ENCODE measurements at places on chromosomes 12 and 14.

GRCh38 chr12:108325549-108325948 is 13.6 kb downstream of the CMKLR1 start:
- no peak for DNase-seq

GRCh38 chr14:68611599-68611998 is 181.3 kb downstream of the ZFP36L1 start:
- DNase-seq = no peak

DNA sequence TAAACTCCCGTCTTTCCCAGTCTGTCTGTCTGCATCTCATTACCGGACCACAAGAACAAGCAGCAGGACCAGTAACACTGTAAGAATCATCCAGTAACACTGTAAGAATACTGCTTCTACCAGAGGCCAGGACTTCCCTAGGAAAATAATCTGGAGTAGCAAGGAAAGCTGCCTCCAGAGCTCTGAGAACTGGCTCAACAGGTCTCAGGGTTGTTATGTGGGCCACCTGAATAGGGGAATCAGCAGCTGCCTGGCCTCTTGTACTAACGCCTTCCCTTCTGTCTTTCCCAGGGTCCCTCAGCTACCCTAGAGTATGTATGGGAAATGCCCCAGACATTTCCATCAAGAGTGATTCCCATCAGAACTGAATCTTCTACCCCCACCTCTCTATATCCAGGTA is 954 bp upstream of the SLC39A2 start:
- no peak for DNase-seq

DNA sequence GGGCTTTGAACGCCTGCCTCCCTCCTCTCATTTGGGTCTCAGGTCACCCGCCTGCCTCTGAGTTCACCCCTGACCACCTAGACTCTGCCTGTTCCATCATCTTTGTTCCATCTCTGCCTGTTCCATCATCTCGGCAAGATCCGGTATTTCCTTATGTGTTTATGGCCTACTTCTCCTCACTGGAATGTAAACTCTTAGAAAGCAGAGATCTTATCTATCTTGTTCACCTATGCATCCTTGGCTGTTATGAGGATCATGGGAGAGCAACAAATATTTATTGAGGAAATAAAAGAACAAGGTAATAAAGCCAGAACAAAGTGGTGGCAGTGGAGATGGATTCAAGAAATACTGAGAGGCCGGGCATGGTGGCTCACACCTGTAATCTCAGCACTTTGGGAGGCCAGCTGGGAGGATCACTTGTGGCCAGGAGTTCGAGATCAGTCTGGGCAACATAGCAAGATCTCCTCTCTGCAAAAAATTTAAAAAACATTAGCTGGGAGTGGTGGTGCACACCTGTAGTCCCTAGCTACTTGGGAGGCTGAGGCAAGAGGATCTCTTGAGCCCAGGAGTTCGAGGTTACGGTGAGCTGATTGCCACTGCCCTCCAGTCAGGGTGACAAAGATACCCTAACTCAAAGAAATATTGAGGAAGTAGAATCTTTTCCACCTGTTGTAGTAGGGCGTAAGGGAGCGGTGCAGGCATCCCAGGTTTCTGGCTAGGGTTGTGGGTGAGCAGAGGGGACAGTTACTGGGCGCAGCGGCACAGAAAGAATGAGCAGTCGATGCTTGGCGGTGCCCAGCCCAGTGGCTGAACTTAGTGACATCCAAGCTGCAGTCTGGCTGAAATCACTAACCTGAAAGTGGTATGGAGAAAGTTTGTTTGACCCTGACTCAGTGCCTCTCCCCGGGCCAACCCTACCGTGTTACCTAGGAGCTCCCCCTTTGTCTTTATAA is 1.7 kb upstream of the KLC1 start:
- no peak for DNase-seq

GRCh38 chr12:121404734-121405133 is 4.8 kb downstream of the RNF34 start:
- DNase-seq = no peak

DNA sequence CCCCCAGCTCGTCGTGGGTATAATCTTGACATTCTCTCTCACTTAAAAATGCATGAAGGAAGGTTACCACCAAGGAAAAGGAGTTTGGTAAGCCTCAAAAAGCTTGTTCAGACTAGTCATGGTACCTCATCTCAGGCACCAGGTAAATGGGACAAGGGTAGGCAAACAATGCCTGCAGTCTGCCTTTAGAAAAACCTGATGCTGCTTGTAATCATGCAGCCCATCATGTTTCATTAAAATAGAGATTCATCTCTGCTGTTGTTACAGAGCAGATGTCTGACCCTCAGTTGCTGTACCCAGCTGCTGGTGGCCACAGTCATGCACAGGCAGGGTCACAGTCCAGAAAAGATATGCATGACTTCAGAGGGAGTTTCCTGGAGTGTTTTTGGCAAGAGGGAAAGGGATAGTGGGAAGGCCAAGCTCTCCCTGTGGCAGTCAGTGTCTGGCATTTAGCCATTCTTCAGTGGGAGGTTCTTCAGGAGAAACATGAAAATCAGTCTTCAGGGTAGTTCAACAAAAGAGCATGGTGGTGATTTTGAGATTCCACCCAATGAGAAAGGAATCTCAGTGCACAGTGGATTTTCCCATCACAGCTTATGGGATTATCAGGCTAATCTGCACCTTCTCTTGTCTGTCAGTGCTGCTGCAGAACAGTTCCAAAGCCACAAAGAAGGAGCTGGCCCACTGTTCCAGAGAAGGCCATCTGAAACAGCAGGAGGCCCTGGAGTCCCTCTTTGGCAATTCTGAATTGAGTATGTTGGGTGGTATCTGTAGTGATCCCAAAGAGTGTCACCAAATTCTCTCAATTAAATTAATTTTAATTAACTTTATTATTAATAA is 202.7 kb upstream of the FRMD6 start:
- DNase-seq = no peak

DNA sequence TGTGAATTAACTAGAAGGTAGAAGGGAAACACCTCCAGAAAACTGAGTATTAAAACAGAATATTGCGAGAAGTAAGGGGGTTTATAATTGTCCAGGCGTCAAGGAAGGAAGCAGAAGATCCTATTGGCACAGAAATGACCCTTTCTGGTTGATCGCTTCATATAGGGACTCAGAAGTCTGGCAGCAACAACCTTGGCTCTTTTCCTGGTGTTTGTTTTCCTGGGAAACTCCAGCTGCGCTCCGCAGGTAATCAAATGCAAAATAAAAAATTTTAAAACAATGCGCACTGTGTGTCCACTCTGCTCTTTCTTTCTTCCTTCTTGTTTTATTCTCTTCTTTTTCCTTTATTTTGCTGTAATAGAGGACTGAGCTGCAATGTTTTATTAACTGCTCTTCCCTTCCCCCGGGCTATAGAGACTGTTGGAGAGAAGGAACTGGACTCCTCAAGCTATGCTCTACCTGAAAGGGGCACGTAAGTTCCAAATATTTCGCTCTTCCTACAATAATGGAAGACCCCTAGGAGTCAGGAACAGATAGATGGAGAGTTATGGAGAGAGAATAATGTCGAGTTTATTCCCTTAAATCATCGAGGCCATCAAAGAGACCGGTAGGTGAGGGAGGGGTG is 737 bp downstream of the SPX start:
- DNase-seq = no peak

DNA sequence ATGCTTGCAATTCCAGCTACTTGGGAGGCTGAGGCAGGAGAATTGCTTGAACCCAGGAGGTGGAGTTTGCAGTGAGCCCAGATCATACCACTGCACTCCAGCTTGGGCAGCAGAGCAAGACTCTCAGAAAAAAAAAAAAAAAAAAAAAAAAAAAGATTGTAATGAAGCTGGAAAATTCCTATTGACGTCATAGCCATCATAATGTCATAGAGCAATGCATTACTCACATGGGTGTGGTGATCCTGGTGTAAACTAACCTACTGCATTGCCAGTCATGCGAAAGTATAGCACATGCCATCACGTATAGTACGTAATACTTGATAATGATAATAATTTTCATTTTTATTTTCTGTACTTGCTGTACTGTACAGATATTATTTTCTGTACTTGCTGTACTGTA is 42.7 kb upstream of the NID2 start:
- no peak for DNase-seq

- no peak for DNase-seq
Measured at GRCh38 chr14:68622856-68623255, 170.0 kb downstream of the ZFP36L1 start.

DNA sequence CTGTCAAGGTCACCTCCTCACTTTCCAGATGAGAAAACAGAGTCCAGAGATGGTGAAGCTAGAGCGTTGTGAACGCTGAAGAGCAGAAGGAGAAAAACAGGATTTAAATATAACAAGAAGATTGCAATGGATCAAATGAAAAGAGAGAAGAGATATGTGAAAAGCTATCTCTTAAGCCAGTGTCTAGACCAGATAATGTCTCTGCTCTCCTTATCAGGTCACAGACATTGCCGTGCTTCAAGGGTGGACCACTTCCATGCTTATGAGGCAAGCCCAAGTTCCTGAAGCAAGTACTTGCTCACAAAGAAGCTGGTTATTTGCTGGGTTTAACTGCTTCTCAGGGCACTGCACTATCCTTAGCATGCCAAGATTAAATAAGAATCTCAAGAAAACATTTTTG is 31.6 kb upstream of the FRS2 start:
- no peak for DNase-seq

DNA sequence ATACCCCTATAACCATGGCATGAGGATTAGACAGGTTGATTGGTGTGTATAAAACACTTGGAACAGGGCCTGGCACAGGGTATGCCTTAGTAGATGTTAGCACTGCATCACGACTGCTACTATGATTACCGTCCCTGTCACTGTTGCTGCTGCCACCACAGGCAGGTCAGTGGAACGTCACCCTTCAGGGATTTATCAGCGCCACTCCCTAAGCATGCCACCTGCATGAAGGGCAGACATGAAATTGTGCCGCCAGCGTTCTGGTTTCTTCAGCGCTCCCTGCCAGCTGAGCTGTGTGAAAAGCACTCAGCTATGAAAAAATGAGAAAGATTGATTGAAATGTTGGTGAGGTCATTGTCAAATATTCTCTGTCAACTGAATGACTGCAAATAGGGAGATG is 477.0 kb downstream of the DPF3 start:
- DNase-seq = no peak

DNA sequence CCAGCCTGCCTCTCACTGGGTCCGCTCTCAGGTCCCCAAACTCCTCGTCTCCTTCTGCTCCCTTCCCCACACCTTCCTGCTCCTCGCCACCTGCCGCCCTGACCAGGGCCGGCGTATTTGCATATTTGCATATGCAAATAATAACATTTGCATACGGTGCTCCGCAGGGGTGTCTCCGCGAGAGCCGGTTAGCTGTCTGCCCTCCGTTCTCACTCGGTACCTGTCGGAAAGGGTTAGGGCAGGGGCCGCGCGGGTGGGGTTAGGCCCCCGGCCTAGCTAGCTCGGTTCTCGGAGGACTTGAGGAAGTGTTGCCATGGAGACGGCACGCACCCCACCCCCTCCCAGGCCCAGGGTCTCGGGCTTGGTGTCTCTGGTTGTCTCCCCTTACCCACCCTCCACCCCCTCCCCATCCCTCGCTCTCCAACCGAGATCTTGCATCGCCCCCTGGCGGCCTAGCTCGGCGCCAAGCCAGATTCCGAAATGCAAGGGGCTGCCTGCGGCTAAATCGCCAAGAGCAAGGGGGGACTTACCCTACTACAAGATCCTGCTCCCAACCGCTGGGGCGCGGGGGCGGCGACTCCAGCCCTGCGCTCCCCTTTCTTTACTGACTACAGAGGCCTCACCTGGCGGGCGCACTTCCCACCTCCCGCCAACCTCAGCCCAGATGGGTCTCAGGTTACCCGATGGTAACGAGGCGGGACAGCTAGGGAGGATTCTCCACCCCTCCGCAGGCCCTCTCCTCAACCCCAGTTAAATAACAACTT is 8.1 kb downstream of the STAC3 start:
- DNase-seq = no peak

DNA sequence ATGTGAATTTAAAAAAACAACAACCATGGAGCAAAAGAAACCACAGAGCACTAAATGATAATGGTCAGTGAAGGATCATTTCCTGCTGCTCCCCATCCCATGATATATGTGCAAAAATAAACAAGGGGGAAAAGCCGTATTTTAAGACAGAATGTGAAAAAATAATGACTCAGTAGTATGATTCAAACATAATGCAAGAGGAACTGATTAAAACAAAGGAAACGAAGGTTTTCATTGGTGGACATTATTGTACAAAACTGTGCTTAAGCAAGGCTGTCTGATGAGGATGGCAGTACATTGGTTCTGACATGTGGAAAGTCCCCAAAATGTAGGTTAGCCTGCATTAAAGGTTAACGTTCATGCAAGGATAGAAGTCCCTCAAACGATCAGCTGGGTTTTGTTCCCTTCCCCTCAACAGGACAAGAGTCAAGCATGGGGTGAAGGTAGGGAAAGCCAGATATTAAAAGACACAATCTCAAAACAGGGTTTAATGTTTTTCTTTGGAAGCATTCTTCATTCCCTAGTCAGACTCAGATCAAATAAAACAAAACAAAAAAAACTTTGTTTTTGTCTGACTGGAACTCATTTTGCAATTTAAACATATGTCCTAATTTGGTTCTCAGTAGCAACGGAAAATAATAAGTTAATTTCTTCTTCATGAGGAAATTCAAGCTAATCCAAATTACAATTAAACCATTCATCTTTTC is 26.3 kb upstream of the PTGDR start:
- DNase-seq = no peak

DNA sequence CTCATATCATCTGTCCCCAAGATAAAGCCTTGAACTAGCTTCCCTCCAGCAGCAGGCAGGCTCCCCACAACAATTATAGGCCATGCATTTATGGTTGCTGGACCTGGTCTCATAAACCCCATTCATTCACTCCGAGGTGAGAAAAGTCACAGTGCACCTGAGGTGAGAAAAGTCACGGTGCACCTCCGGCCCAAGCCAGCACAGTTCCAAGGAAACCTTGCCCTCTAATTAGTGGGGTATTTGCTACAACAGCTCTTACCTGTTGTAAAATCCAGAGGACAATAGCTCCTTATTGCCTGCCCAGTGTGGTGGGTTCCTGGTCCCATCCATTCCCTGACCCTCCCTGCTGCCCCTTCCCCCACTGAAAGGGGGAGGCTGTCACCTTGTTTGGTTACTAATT is 65.6 kb downstream of the FBXL14 start:
- no peak for DNase-seq

DNA sequence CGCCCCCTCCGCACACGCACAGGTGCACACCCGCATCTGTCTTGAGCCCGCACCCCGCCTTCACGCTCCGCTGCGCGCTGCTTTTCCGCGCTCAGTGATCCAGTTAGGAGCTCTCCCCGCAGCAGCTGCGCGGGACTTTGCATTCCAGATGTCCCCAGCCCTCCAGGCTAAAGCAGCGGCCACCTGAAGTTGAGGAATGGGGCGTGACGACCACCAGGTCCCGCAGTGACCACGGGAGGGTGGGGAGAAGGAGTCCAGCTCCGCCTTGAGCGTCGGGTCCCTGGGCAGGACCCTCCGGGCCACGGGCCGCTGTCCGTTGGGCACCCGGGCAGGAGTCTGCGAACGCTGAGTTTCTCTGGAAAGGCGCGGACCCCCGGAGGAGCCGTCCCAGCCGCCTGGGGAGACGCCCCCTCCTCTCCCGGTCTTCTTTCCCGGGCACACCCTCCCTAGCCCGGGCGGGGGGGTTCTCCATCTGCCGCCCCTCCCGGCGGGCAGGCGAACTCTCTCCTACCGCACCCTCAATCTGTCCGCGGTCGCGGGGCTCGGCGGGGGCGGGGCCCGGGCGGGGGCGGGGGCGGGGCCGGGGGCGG is 334 bp upstream of the TMEM132C start:
- no peak for DNase-seq

Measured in pons (tissue), 1 donor.